CD4-positive, alpha-beta T cell treated with Interleukin-15 for 4 hours (primary cell): ENCODE measurements at places on chromosomes 12 and 14.

DNA sequence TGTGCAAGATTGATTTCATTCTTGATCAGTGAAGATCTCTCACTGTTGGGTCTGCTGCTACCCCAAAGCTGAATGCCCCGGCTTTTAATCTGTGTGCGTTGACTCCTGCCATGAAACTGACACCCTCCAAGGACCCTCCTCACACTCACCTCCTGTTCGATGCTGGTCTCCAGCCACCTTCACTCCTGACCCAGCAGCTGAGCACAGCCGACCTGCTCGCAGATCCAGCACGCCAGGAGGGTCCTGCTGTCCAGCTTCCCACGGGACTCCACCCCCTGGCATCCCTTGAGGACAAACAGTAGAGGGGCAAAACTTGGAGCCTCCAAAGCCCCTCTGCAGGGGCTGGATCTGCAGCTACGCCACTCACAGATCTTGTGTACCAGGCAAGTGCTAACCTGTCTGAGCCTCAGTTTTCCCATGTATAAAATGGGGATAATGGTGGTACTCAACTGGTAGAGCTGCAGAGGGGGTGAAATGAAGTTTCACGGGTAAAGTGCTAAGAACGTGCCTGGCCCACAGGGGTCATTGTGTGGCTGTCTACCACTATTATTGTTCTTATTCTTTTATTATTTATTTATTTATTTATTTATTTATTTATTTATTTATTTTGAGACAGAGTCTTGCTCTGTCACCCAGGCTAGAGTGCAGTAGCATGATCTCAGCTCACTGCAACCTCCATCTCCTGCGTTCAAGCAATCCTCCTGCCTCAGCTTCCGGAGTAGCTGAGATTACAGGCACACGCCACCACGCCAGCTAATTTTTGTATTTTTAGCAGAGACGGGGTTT is 178.0 kb downstream of the PHETA1 start:
- DNase-seq, result no peak

GRCh38 chr12:83893101-83893500 is 1019.5 kb downstream of the SLC6A15 start:
- no peak for DNase-seq

- no peak for DNase-seq
These were observed at the start of gene TNFAIP2 for GRCh38 chr14:103122947-103123633. Gene TNFAIP2 (plus strand): TSS chr14:103123461. CDS start chr14:103126458, 2,997 bp downstream.

DNA sequence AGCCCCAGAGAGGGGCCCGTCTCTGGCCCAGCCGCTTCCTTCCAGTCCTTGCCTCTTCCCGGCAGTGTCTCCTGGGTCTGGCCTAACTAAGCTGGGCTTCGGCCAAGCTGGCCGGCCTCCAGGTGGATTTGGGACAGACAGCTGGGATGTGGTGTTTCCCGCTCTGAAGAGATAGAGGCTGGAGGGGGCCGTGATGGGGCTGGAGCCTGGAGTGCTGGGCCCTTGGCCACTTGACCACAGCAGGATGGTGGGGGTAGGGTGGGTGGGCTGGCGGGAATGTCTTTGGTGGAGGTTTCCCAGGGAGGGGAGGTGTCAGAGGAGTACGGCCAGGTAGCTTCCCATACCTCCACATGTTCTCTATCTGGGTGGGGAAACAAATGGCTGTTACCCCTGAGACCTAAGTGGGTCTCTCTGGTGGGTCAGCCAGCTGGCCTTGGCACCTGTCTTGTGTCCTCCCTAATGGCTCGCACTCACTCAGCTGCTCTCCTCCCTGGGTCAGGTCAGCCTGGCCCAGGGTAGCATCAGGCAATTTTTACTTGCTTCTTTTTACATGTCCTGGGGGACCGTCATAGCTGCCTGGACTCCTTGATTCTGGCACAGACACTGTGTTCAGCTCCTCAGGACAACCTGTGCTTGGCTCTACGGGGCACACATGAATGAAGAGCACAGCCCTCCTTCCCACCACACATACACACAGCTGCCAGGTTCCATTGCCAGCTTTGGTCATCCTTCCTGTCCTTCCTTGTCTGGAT is 19.8 kb upstream of the PGF start:
- DNase-seq, result no peak

DNA sequence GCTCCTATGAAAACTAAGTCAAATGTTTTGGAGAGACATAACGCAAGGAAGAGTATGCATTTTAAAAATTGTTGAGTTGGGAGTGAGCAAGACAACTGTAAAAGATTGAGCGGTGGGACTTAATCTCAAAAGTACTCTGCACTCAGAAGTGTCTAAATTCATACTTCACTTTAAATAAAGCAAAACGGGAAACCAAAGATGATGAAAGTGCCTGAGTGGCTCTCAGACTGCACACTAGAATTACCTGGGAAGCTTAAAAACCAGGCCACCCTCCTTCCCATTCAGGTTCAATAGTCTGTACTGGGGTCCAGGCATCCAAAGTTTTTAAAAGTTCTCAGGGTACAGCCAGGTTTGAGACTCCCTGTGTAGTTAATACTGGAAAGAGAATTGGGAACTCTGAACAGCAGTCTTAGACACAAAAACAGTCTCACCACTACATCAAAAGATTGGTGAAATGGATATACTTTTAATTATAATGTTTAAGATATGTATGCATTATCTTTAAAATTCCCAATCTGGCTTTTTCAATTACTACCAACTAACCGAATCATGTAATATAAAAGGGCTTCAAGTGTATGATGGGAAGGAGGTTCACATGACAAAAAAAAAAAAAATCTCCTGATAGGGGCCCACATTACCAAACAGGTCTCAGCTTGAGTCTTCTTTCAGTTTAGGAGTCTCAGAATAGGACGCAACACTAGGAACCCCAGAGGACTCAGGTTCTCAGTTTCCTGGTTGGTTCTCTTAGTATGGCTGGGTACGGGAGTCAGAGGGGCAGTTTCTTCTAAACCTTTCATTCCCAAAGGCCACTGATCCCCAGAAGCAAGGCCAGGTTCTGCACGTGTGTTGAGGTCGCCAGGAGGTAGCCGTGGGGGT is 1.0 kb downstream of the HOMEZ start:
- DNase-seq, result no peak
